ENCODE measurements at places on chromosomes 11 and 22.

GRCh38 chr22:32322986-32323385 lies 34.7 kb upstream of the RFPL3 start:
- no peak for DNase-seq

DNA sequence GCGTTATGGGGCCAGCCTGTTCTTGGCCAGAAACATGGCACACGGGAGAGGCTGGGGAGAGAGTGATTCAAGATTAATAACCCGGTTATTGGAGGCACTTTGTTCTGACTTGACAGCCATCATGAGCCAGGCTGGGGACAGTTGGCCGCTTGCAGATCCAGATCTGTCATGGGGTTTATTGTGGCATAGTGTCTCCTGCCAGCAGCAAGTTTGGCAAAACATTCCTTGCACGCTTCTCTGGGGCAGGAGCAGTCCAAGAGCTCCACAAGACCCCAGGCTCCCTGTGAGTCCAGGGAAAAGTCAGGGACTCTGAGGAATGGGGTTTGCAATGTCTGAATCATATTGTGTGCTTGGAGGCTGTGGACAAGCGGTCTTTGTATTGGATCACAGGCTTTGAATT lies 270.4 kb downstream of the MIAT start:
- no peak for DNase-seq

DNA sequence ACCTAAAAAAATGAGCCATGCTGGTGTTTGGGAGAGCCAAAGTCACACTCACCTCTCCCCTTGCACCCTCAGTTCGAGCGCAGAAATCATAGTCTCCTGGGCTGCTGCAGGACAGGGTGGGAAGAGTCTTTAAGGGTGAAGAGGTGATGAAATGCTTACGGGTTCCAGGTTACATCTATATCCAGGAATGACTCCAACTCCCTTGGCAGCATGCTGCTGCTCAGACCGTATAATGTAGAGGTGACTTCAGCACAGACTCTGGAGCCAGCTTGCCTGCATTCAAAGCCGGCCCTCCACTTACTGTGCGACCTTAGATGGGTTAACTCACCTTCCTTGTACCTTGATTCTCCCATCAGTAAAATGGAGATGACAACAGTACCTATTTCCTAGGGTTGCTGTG lies 17.3 kb upstream of the PKNOX2 start:
- no peak for DNase-seq

DNA sequence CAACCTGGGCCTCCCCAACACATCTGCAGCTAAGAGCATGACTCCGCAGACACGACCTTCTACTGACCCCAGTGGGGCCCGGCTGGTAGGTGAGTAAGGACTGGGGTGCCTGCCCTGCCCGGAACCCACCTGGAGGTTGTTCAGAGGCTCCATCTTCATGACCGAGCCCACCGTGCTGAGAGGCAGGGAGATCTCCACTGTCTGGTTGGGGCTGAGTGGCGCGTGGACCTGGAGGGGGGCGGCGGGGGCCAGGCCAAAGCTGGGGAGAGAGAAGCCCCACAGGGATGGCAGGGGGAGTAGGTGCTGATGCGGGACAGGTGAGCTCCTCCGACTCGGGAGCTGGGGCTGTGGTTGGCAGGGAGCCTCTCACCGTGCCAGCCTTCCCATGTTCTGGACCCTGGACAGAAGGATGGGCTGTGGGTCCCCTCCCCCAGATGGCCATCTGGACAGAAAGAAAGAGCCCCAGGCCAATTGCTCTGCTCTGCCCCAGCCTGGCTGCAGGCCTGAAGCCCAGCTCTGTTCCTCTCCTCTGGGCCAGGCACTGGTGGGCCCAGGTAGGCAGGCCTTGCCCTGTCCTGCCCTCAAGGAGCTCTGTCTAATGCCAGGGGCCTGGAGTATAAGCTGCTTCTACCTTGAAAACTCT lies 16.3 kb upstream of the RASL10A start:
- DNase-seq: no peak

DNA sequence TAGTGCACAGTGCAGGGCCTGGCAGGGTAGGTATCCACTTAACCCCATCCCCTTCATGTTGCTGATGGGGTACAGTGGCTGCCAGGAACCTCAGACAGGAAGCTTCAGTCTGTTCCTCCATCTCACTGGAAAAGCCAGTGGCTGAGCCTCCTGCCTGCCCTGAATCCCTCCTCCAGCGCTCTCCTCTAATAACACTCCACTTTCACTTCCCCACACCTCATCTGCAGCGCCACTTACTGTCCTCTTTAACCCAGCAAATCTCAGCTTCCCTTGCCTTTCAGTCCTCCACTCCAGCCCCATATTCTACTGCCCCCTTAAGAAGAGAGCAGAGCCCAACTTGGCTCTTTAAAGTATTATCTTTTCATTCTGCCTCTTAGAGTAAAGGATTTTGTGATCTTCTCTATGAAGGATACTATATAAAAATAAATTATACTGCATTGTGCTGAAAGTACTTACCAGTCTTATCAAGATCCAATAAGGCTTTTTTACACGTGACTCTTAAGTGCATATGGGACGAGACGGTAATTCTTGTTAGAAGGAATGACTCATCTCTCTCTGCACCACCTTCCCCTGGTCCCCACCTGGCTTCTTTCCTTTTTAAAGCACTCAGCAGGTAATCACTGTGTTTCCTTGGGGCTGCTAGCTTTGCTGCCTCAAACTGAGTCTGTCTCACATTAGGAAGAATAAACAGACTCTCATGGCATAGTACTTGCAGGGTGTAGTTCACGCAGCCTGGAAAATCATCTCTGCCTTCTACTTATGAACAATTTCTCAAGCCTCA lies 238.0 kb upstream of the NARS2 start:
- DNase-seq: peak; percentile 51

DNA sequence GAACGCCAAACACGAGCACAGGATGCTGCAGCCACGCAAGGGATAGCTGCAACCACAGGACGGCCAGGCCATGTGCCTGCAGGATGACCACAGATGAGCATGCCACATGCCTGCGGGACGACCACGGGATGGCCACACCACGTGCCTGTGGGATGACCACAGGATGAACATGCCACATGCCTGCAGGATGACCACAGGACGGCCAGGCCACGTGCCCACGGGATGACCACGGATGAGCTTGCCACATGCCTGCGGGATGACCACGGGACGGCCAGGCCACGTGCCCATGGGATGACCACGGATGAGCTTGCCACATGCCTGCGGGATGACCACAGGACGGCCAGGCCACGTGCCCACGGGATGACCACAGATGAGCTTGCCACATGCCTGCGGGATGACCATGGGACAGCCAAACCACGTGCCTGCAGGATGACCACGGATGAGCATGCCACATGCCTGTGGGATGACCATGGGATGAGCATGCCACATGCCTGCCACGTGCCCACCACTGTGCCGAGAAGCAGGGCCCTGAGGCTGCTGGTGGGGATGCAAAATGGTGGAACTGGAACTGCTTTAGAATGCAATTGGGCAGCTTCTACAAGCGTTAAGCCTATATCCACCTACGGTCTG lies 12.8 kb upstream of the MOB2 start:
- no peak for DNase-seq

DNA sequence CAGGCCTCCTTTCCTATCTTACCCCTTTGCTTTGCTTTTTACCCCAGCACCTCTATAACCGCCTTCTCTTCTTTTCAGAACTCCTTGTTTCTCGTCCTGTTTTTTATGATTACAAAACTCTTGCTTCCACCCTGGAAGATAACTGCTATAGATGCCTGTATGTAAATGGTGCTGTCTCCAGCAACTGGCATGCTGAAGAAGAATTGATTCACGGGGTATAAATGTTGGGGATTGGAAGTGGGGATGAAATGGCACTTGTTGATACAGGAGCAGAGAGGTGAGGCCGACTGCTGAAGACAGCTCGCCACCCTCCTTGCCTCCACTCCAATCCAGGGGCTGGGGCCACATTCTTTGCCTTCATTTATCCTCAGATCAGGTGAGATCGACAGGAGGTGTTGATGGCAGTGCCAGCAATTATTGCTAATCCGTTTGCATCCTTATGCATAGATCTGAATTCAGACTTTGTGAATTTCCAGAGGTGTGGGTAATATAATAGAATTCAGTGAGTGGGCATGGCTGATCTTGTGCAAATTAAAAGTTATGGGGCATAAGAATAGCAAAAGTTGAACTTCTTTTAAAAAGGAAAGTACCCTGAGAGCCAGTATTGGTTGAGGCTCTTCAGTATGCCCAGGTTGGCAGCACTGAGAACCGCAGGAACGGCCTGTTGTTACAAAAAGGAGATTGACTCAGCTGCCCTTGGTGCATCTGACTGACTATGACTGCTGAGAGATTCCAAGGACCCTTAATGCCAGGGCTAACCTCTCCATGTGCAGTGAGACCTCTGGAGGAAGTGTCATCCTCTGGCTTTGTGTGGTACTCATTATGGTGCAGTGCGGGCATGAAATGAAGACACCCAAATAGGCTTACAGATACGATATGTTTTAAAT lies 5.3 kb downstream of the NEAT1 start:
- peak; percentile 87 for DNase-seq

- DNase-seq: no peak
Observed at GRCh38 chr11:116826751-116827431, 2.8 kb upstream of the APOC3 start.

DNA sequence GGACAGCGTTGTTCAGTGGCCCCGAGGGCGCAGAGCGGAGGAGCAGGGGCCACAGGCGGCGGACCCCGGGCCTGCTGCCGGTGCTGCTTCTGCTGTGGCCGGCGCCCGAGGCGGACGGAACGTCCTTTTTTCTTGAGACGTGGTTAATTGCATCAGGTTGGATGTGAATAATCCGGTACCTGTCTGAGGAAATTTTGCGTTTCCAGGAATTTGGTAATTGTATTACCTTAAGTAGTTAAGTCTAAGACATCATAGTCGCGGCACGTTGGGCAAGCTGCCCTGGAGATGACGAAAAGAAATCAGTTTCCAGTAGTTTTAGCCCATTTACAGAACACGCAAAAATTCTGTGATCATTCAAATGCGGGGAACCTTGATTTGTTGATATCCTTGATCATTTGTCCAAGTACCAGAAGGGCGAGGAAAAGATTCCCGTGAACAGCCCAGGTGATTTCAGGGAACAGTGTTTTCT lies 789 bp downstream of the SPECC1L start:
- peak; percentile 32 for DNase-seq

- no peak for DNase-seq
Observed at GRCh38 chr22:33842006-33842354, 78.3 kb downstream of the LARGE1 start.

GRCh38 chr11:449889-450808 lies at the start of gene PTDSS2:
Gene PTDSS2, plus strand, starts transcription at chr11:450279. Its CDS starts 177 bp downstream, at chr11:450456.
- DNase-seq: peak; percentile 98

GRCh38 chr11:102626676-102627075 lies 1.5 kb upstream of the MMP20 start:
- no peak for DNase-seq

GRCh38 chr11:111018566-111018965 lies 227.0 kb upstream of the POU2AF2 start:
- peak; percentile 90 for DNase-seq

DNA sequence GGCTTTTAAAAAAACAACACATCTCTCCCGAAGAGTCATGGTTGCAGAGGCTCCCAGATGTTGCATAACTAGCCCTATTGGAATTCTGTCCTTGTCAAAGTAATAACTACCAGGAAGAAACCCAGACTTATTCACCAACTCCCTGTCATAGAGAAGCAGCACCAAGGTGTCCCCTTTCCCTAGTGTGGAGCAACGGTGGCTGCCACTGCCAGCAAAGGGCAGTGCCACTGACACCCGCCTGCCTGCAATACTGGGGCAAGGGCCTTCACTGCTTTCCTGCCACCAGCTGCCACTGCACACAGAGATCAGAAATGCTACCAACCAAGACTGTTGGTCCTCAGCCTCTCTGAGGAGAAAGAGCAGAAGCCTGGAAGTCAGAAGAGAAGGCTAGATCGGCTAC lies 27.3 kb downstream of the NAP1L4 start:
- no peak for DNase-seq

DNA sequence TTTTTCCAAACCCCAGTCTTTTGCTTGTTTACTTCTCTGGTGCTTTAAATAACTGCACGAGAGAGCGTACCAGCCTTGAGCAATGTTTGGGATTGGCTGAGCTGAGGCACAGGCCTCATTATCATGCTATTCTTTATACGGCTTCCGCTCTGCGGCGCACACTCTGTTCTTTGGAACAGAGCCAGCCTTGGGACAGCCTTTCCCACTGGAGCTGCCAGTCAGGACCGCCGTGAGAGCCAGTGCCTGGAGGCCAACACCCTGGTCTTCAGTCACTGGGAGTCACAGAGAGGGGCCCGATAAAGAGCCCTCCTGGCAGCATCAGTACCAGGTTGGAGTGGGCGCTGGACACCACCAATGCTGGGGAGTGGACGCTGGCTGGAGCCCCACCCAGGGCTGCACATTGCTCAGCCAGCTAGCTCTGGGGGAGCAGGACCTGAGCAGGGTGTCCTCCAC lies 125.6 kb downstream of the BCR start:
- peak; percentile 90 for DNase-seq

GRCh38 chr11:27060816-27061460 lies 20.3 kb downstream of the BBOX1 start:
- no peak for DNase-seq

GRCh38 chr11:6745465-6746015 lies 26.2 kb downstream of the OR2AG2 start:
- peak; percentile 21 for DNase-seq

DNA sequence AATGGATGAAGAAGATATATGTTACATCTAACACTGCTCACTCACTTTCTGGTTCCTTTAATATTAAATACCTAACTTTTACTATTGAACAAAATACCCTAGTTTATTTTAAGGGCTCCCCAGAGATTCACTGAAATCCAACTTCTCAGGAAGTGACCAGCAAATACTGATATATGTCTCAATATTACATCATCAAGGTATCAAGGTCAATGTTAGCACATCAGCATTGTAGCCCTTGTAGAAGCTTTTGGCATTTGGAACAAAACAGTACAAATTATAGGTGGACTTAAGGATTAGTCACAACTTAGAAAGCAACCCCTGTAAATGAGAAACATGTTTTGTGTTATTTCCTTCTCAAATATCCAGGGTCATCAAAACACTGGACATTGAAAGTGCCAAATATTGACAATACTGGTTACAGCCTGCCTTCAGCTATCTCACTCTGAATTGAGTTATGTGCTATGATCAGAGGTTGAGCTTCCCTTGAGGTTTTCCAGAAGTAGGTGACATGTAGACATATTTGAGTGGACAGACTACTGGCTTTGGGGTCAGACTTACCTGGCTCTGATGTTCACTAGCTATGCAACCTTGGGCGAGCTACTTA lies 1.9 kb upstream of the ATL3 start:
- no peak for DNase-seq

Measured in choroid plexus epithelial cell (primary cell).